ENCODE measurements at places on chromosomes 7 and 10. TPM values are rescaled to one million over a fixed set of nuclear protein-coding genes. Genes with fewer than 3 reads are reported as not detected.

DNA sequence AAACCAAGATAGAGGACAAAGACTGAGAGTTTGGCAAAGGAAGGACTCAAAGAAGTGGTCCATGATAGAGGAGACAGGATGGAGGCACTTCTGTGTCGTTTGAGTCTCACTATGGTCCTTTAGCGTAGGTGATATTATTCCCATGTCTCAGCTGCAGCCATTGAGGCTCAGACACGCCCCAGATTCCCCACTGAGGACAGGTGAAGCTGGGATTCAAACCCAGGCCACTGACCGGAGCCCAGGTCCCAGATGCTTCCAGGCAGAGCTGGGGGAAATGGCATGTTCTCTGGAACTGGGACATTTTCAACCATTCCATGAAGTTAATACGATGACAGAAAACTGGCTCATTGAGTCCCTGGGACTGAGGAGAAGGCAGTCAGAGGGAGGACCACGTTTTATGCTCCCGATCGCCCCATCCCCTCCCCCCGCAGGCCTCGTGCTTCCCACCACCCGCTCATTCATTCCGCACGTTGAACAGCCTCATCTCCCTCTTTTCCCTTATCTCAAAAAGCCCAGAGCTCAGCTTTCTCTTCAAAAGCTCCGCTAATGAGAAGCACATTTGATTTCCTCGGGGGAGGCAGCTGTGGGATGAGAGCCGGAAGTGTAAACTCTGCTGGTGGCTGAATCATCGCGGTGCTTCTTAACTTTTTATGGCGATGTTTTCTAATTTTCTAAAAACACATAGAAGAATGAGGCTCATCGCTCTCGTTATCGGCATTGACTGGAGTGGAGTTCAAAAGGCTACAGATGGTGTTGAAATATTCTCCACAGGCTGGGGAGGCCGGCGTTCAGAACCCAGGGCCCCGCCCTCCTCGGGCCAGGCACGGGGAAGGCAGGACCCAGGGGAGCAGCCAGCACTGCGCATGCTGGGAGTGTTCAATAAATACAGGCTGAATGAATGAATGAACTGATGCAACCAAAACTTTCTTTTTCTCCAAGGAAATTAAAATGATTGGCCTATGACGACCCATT is 64.0 kb downstream of the OAT start:
- peak; percentile 41 for DNase-seq

GRCh38 chr7:90383422-90383821 is 19.8 kb upstream of the CLDN12 start:
- no peak for DNase-seq

The CASTOR2 gene
- 5.6 TPM for total RNA-seq

GRCh38 chr10:84244651-84245270 is at the start of gene RGR:
TSS of gene RGR (plus strand) at chr10:84245053. CDS start at chr10:84245091, 38 bp downstream.
- DNase-seq, result no peak

DNA sequence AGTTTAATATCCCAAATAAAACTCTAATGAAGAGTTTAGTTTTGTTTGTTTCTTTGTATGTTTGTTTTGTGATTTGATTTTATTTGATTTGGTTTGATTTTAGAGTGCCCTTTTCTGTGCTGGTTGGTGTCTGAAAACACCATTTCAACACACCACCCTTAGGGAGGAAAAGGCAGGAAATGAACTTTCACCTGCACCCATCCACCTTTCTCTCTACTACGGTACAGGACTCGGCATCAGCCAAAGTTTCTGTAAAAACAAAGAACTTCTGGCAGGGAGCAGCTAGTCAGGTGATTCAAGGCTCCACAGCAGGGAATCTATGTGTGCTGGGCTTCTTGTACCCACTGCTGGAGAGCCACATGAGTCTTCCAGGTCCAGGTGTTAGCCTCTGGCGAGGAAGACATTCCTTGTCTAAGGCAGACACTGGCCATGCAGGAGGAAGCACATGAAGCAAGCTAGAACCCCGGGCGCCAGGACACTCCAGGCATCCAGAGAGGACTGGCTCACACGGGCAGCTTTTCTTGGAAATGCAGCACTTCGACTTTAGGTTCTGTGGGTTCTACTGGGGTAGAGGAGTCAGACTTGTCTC is 22.1 kb upstream of the STK17A start:
- no peak for DNase-seq

- DNase-seq, result peak; percentile 95
These were observed at the start of gene TRIM4 for GRCh38 chr7:99918959-99919813. TSS of gene TRIM4 (minus strand) at chr7:99919530. CDS start at chr7:99919401, 129 bp downstream.

The SPAM1 gene
- not detected for total RNA-seq

DNA sequence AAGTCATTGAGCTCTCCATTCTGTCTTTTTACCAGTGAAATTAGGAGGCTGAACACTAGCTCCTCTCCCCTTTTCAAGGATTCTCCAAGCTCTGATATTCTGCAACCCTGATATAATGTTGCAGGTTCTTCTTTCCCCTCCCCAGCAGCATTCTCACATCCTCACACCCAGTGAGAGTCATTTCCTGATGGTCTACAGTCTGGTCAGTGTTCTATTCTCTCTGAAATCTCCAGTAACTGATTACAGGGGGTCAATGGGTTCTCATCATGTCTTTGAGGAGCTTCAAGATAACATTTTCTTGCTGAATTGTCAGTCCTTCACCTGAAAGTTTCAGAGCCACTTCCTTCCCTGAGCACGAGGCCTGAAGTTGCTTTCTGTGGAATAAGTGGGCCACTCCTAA is 299.4 kb downstream of the PTEN start:
- no peak for DNase-seq

- DNase-seq, result no peak
These were observed 10.8 kb upstream of the ZNRF2 start for GRCh38 chr7:30273552-30273951.

GRCh38 chr10:87734987-87735827 is 75.5 kb downstream of the PAPSS2 start:
- no peak for DNase-seq

DNA sequence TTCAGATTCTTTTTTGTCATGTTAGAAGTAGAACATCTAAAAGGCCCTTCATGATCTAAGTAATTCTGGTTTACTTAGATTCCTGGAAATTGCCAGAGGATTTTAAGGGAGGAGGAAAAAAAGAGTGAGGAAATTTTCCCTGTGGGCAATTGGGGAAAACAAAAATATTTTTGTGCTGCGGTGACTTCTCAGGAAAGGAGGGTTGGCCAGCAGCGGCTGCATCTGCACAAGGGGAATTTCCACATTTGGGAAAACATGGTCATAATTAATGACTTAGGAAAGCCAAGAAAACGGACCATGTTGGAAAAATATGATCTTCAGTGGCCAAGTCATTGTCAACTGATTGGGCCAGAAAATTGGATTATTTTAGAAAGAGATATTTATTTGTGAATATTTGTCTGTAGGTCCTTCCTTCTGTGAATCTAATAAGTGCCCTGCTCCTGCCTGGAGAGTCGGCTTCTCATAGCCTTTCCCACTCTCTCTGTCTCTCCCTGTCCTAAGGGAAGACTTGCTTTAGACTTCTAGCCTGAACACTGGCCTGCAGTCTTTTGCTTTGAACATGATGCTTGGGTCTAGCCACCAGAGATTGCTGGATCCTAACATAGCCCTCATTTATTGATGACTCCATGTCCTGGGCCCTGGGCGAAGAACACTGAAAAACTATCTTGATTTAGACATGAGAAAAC is 124.2 kb upstream of the MKLN1 start:
- DNase-seq, result no peak

The IFIT3 gene
- 6.7 TPM for total RNA-seq

GRCh38 chr10:97687785-97688781 is 1.0 kb upstream of the AVPI1 start:
- DNase-seq, result no peak

The DLX6 gene
- not detected for total RNA-seq

The ADAM12 gene
- total RNA-seq, result 1.0 TPM

The LAMB1 gene
- total RNA-seq, result 0.10 TPM

DNA sequence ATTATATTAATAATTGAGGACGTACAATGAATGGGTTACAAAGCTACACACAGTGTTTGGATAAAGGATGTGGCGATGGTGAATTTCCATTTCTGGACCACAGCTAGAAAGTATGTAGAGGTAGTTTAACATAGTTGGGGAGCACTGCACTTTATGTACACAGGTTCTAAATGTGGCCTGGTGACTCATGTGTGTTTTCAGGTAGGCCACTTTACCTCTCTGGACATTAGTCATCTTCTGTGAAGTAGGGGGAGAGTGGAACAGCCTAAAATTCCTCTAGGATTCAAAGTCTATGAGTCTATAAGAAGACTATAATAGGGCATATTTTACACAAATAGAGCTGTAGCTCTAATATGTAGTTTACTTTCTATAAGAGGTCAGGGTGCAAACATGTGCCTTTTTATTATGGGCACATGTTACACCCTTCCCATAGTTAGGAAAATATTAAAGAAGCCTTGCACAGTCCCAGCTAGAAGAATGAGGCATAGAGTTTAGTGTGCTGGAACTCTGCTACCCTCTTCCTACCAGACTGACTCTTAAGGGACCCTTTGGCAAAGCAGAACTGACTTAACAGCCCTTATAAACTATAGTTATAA is 594.9 kb downstream of the LRMDA start:
- no peak for DNase-seq

GRCh38 chr7:92137557-92137956 is 3.3 kb upstream of the CYP51A1 start:
- DNase-seq, result no peak

DNA sequence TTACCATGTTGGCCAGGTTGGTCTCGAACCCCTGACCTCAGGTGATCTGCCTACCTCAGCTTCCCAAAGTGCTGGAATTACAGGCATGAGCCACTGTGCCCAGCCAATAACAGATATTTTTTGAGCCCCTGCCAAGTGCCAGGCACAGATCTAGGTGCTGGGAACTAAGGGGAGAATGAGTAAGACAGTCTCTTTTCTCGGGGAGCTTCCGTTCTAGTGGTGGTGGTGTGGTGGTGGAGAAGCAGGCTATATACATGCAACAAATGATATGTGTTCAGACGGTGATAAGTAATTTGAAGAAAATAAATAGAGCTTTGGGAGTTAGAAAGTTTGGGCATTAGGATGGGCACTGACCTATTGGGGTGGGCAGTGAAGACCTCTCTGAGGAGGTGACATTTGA is 76.7 kb upstream of the VKORC1L1 start:
- DNase-seq, result no peak

GRCh38 chr10:27620430-27621397 is 116.6 kb downstream of the RAB18 start:
- no peak for DNase-seq

GRCh38 chr7:117220836-117221235 is 102.0 kb downstream of the WNT2 start:
- no peak for DNase-seq

DNA sequence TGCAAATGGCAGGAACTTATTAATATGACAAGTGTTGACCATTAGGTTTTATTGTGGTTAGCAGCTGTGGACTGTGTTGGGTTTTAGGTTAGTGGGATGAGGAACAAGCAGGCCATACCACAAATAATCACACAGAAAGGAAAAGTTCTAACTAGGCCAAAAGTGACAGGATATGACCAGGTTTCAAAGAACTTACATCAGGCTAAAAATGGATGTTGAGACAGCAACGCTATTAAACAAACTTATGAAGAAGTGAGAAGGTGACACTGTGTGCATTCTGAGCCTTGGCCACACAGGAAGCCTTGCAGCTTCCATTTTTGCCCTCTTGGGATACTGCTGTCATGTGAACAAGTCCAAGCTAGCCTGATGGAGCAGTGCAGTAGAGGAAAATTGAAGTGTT is 568.8 kb downstream of the HTR7 start:
- DNase-seq, result no peak

DNA sequence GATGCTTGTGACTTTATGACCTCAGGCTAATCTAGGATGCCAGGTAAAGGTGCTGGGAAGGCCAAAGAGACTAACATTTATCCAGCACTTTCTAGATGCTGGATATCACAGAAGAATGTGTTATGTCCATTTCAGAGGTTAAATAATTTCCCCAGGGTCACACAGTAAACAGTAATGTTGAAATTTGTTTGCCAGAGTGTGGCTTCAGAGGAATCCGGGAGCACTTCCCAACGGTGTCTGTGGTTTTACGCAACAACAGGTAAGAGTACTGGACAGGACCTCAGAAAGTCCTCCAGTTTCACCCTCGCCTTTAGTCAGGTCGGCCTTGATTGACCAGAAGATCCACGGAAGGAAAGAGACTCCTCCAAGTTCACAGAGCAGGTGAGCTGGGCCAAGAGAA is 1.7 kb downstream of the SHTN1 start:
- no peak for DNase-seq

GRCh38 chr7:7769710-7770627 is 51.6 kb upstream of the RPA3 start:
- no peak for DNase-seq

- DNase-seq, result no peak
These were observed 37.0 kb downstream of the PFKP start for GRCh38 chr10:3104251-3104918.

The RNF32 gene
- total RNA-seq, result 3.1 TPM

GRCh38 chr7:27241189-27242056 is 1.2 kb upstream of the EVX1 start:
- no peak for DNase-seq
